AG10803 (cell line): ENCODE measurements at places on chromosomes 16 and 17.

DNA sequence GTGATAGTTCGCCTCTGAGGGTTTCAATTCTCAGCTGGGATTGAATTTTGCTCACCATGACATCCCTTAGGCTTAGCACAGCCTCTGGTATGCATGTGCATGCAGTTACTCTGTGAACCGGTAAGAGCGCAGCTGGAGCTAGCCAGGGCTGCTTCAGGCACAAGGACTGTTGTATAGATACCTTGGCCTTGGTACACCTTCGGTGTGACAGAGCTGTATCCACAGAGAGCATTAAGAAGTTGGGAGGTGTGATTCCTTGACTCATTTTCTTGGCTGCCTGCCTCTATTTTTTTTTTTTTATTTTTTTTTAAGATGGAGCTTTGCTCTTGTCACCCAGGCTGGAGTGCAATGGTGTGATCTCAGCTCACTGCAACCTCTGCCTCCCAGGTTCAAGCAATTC, 2.2 kb upstream of the NUTF2 start:
- DNase-seq: peak; percentile 37

GRCh38 chr16:24701521-24701951, 27.9 kb upstream of the TNRC6A start:
- DNase-seq: peak; percentile 68

DNA sequence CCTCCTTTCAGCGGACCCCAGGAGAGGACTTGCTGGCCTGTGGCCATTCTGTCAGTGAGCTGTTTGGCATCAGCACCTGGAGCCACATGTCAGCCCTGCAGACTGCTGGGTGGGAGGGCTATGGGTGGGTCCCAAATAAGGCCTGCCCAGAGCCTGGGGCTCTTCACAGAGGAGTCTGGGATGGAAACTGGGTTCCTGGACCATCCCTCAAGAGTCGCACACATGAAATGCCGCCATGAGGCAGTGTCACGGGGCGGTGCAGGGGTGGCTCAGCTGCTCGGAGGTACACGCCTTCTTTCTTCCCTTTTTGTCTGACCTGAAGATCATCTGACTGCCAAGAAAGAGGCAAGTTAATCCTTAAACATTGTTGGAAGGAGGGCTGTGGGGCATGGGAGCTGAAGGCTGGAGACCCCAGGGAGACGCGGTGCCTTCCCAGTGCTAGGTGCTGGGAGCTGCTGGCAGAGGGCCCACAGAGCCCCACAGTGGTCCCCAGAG, 14.8 kb downstream of the MPRIP start:
- DNase-seq: no peak

GRCh38 chr16:73166947-73167550, 119.1 kb upstream of the ZFHX3 start:
- peak; percentile 44 for DNase-seq

DNA sequence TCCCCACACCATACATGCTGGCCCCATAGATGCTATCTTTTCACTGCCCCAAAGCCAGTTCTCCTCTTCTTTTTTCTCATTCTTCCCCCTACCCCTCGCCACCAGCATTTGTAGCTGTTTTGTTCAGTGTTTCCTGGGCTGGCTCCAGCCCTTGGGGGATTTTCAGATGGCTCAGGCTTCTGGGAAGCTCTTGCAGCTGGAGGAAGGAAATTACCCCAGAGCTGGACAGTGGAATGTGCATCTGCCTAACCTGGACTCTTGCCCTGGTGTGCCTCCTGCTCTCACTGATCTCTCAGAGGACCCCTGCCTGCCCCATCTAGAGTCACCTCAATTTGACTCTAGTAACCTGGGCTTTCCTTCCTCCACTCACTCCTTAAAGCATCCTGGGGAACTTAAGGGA, 82.8 kb downstream of the MYH13 start:
- DNase-seq: peak; percentile 73

DNA sequence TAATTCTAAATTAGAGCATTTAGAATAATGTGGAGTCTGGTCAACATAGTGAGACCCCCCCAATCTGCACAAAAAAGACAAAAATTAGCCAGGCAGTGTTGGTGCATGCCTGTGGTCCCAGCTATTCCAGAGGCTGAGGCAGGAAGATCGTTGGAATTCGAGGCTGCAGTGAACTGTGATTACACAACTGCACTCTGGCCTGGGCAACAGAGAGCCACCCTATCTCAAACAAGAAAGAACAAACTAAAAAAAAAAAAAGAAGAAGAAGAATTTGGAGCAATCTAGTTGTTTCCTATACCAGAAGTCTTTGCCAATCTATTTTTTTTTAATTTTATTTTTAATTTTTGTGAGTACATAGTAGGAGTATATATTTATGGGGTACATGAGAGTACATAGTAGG, 6.0 kb downstream of the CETP start:
- DNase-seq: peak; percentile 73

- DNase-seq: no peak
Observed at GRCh38 chr17:45353043-45353442, 36.2 kb upstream of the MAP3K14 start.

GRCh38 chr16:84247844-84248243, 8.0 kb upstream of the KCNG4 start:
- peak; percentile 46 for DNase-seq

DNA sequence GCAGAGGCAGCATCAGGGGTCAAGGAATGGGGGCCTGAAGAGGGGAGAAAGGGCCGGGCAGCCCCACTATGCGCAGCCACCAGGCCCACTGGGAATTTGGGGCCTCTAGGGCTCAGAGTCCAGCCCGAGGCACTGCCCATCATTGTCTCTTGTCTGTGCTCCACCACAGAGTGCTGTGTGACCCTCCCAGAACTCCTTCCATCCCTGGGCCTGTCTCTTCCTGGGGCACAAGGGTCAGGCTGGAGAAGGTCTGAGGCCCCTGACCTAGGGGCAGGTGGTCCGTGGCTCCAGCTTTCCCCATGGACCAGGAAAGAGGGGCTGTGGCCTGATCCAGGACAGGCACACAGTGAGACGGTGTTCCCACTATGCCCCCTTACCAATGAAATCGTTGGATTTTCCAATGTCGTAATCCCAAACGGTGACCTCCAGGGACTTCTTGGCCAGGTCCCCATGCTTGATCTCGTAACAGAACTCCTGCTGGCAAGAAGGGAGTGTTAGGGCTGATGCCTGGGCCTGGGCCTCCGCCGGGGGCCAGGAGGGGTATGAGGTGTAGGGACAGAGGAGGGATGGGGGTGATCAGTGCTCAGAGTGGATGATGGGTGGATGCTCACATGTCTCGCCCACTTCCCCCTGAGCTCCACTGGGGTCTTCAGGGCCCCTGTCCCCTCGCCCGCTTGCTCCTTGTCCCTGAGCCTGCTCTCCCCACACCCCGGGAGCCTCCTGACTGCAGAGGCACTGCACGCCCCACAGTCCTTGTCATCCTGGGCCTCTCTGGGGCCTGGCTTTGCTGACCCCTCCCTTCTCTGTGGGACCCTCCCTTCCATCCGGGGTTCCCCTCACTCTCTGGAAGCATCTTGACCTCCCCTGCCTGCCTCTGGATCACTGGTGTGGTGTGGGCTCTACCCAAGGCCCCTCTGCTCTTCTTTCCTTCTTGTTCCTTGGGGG, 10.7 kb downstream of the SCGB1C2 start:
- no peak for DNase-seq

GRCh38 chr17:38560503-38561318, 45.0 kb downstream of the SRCIN1 start:
- peak; percentile 12 for DNase-seq

DNA sequence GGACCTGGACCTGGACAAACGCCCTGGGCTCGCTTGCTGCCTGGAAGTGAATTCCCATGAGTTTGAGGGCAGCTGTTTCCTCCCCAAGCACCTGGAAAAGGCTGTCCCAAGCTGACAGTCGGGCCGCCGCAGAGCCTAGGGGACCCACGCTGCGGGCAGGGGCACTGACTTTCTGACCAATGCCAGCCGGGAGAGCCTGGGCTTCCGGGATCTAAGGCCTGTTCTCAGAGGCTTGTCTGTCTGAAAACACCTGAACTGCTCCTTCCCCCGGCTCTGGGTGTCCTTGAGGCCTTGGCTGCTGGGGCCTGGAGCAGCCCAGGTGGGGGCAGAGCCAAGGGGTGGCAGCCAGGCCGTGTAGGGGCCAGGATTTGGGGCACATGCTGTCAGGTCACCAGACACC, 72.6 kb downstream of the LMF1 start:
- DNase-seq: no peak

DNA sequence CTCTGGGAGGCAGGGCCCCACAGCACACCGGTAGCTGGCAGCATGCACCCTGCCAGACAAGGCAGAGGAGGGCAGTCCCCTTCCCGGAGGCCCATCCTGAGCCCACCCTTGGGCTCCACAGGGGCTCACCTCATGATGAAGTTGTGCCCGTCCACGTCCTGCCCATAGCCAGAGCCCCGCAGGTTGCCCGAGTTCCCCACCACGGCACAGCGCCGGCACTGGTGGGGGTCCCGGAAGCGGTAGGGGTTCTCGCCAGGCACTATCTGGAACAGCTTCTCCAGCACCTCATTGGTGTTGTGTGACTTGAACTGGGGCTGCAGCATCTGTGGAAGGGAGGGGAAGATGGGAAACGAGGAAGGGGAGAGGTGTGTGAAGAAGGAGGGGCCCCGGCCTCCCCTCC, 44.0 kb downstream of the ST3GAL2 start:
- DNase-seq: no peak

DNA sequence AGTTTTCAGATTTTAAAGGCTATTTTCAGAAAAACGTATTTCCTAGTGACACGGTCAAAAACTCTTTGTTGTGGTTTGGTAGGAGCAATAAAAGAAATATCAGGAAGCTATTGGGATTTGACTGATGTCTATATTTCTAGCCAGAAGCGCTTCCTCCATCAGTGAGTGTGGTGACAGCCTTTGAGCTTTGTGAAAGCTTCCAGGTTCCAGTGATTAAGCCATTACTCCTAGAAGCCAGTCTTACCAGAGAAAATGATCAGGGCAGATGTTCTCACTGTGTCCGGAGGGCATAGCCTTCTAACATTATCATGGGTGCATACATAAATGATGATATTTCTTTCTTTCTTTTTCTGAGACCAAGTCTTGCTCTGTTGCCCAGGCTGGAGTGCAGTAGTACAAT, 39.6 kb downstream of the MAP2K6 start:
- DNase-seq: no peak

DNA sequence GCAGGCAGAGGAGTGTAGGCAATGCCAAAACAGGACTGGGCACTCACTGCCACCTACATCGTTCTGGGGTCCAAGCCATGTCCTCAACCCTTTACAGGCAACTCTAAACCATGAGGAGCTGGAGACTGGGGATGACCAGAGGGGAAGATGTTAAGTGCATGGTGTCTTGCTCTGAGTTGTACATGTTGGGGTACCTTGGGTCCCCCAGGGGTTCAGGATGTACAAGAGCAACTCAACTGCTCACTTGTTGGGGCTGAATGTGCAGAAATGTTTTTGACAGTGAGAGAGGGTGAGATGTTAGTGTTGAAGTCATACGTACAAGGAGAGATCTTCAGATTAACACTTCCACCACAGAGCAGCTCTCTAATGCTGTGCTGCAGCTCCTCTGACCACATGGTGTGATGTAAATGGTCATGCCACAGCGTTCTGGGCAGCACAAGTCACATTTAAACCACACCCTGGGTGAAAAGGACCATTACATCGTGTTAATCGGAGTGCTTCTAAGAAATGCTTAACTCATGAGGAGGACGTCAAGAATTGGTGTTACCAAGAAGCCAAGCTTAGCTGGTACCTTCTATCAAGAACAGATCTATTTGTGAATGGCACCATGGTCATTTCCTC, 2.4 kb downstream of the CCL18 start:
- no peak for DNase-seq
